ENCODE measurements at places on chromosomes 12 and 14. TPM values are rescaled to one million over a fixed set of nuclear protein-coding genes. Genes with fewer than 3 reads are reported as not detected.

The SMCO2 gene
- not detected for total RNA-seq

DNA sequence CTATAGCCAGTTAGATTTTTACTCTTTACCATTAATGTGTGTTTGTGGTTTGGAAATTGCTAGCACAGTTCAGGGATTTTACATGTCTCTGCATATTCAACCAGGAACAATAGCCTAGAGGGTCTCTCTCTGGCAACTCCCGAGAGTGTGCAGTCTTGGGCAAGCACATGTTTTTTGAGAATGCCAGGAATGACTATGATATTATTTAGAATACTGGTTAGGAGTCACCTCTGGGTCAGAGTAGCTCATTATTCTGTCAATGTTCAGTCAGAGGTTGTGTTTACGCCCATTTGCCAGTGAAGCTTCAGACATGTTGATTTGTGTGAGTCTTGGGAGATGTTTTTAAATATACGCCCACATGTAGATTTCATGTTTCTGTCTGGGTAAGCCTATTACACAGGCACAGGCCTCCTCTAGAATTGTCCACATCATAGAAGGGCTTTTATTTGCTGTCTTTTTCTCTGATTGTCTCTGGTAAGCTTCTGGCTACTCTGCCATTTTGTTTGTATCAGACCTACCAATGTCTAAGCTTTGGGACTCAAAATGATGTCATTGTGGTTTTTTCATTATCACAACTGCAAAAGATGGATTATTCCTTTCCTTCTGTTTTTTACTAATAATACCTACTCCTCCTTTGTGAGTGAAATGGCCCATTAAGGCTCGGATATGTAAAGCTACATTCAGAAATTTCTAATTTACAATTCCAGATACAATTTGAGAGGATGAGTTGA is 203.1 kb upstream of the PPFIA2 start:
- no peak overlapping the region for H3K27ac ChIP-seq
- no peaks in the 10 kb centered on the region for H3K36me3 ChIP-seq
- no peaks in the 10 kb centered on the region for H3K27me3 ChIP-seq
- no peaks in the 10 kb centered on the region for H3K4me1 ChIP-seq
- no peak overlapping the region for H3K4me3 ChIP-seq

GRCh38 chr12:52036587-52037171 is 14.6 kb upstream of the NR4A1 start:
- H3K4me3 ChIP-seq, result no peak overlapping the region
- no peaks in the 10 kb centered on the region for H3K36me3 ChIP-seq
- H3K27ac ChIP-seq, result peak overlapping the region; percentile 91
- H3K27me3 ChIP-seq, result no peaks in the 10 kb centered on the region
- ATAC-seq, result peak; percentile 64

The GPR135 gene
- 5.0 TPM for total RNA-seq

The GUCY2C gene
- not detected for total RNA-seq

DNA sequence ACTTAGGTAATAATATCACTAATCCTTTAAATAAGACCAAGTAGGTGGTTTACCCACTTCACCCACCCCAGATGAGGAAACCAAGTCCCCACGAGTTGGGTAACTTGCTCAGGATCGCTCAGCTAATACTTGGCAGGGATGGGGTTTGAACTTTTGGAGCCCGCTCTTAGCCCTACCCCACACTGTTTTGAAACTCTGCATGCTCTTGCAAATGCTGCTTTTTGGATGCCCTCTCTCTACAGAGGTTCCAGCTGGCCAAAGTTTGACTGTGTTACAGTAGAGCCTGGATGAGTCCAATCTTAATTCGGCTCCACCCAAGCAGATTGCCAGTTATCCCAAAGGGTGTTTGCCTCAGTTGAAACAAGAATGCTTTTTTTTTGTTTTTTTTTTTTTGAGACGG is 6.8 kb downstream of the PLEKHG3 start:
- H3K27ac ChIP-seq, result peak overlapping the region; percentile 92
- H3K36me3 ChIP-seq, result no peaks in the 10 kb centered on the region
- H3K27me3 ChIP-seq, result no peaks in the 10 kb centered on the region
- H3K4me3 ChIP-seq, result no peak overlapping the region

DNA sequence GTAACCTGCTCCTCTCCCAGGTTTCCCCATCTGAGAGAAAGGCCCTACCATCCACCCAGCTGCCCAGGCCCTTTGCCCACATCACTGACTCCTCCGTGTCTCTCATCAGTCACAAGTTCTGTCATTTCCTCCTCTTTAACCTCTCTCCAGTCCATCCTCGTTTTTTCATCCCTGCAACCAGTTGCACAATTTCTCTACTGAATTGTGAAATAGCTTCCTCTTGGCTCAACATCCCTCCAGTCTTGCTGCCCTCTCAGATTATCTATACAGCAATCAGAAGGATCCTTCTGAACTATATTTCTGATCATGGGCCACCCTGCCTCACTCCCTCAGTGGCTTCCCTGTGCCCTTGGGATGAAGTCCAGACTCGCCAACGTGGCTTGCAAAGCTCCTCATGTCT is 6.8 kb downstream of the FAM161B start:
- H3K27me3 ChIP-seq, result no peaks in the 10 kb centered on the region
- no peak overlapping the region for H3K4me3 ChIP-seq
- H3K36me3 ChIP-seq, result no peaks in the 10 kb centered on the region
- ATAC-seq, result peak; percentile 75

- no peaks in the 10 kb centered on the region for H3K36me3 ChIP-seq
- H3K4me3 ChIP-seq, result no peak overlapping the region
- H3K4me1 ChIP-seq, result no peaks in the 10 kb centered on the region
- peaks cover 68% of the 10 kb centered on the region for H3K27me3 ChIP-seq
These were observed 7.1 kb upstream of the ZDHHC22 start for GRCh38 chr14:77148510-77149231.

DNA sequence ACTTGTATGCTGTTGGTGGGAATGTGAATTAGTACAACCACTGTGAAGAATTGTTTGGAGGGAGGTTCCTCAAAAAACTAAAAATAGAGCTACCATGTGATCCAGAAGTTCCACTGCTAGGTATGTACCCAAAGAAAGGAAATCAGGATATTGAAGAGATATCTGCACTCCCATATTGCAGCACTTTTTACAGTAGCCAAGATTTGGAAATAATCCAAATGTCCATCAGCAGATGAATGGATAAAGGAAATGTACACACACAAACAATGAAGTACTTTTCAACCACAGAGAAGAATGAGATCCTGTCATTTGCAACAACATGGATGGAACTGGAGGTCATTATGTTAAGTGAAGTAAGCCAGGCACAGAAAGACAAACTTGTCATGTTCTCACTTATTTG is 25.9 kb downstream of the TIGAR start:
- ATAC-seq, result no peak
- no peak overlapping the region for H3K27ac ChIP-seq
- H3K4me3 ChIP-seq, result no peak overlapping the region
- no peaks in the 10 kb centered on the region for H3K36me3 ChIP-seq

DNA sequence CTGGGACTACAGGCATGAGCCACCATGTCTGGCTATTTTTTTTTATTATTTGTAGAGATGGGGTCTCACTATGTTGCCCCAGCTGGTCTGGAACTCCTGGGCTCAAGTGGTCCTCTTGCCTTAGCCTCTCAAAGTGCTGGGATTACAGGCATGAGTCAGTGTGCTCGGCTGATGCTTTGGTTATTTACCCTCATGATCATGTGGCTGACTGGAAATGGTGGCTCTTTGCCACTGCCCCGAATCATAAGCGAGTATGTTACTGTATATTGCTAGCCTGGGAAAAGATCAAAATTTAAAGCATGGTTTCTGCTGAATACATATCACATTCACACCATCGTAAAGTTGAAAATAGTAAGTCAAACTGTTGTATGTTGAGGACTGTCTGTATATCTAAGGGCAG is 101.1 kb downstream of the RGS6 start:
- H3K27ac ChIP-seq, result no peak overlapping the region
- H3K4me1 ChIP-seq, result no peaks in the 10 kb centered on the region
- no peaks in the 10 kb centered on the region for H3K27me3 ChIP-seq
- H3K36me3 ChIP-seq, result no peaks in the 10 kb centered on the region

DNA sequence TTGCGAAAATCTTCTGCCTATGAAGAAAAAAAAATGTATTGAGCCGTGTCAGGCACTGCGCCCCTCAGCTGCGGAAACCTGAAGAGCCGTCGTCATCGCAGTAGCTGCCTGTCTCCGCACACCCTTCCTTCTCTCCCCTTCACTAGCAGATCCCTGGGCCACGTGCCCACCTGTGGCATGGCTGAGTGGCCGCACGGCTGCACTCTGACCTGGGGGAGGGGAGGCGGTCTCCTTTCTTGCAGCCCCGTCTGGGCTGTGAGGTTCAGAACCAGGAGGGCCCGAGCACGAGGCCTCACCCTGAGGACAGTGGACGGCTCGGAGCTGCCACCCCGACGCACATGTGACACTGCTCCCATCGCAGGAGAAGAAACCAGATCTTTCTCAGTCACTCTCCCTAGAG is 24.9 kb downstream of the PGAM5 start:
- H3K27me3 ChIP-seq, result no peaks in the 10 kb centered on the region
- H3K4me3 ChIP-seq, result no peak overlapping the region

DNA sequence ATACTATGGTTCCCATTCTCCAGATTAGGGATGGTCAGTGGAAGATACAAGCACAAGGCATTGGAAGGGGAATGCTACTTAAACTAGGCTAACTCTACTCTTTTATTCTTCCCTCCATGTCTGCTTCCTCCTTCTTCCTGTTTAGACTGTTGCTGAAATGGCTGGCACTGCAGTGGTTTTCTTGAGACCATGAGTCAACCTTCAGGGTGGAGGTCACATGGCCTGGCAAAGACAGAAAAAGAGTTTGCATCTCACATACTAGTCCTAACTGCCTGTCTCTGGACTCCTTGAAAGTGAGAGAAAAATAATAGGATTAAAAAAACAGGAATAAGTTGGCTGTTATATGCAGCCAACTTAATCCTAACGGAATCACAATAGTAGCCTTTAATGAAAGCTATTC is 37.0 kb downstream of the ALDH1L2 start:
- H3K36me3 ChIP-seq, result peaks cover 50% of the 10 kb centered on the region
- H3K27me3 ChIP-seq, result no peaks in the 10 kb centered on the region
- ATAC-seq, result no peak
- no peak overlapping the region for H3K27ac ChIP-seq
- H3K4me1 ChIP-seq, result no peaks in the 10 kb centered on the region
- H3K4me3 ChIP-seq, result no peak overlapping the region

DNA sequence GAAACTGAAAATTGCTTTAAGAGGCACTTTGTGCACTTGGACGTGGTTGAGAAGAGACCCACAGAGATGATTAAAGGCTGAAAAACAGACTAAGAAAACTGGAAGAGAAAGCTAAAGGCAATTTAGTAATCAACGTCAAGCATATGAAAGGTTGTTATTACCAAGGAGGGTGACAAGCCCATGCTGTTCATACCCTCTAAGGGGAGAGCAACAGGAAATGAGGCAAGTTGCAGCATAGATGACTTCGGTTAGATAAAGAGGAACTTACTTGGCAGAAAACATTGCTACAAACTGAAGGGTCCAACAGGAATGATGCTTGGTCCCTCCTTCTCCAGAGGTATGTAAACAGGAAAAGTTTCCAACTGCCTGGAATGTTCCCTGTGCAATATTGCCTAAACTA is 107.8 kb downstream of the DUSP6 start:
- no peak overlapping the region for H3K4me3 ChIP-seq
- ATAC-seq, result peak; percentile 89

GRCh38 chr12:132111654-132112304 is 32.3 kb downstream of the DDX51 start:
- no peak for ATAC-seq
- H3K36me3 ChIP-seq, result no peaks in the 10 kb centered on the region
- no peaks in the 10 kb centered on the region for H3K4me1 ChIP-seq
- H3K4me3 ChIP-seq, result no peak overlapping the region

DNA sequence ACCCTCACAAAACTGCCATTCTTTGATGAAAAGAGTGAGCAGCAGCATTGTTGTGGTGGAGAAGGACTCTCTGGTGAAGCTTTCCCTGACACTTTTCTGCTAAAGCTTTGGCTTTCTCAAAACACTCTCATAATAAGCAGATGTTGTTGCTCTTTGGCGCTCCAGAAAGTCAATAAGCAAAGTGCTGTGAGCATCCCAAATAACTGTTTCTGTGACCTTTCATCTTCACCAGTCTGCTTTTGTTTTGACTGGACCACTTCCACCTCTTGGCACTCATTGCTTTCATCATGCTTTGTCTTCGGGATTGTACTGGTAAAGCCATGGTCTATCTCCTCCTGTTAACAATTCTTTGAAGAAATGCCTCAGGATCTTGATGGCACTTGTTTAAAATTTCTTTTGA is 424.7 kb upstream of the TMPO start:
- H3K27ac ChIP-seq, result no peak overlapping the region
- H3K36me3 ChIP-seq, result no peaks in the 10 kb centered on the region
- no peaks in the 10 kb centered on the region for H3K27me3 ChIP-seq
- ATAC-seq, result no peak
- H3K4me1 ChIP-seq, result no peaks in the 10 kb centered on the region
- H3K4me3 ChIP-seq, result no peak overlapping the region

The MYF6 gene
- total RNA-seq, result not detected

DNA sequence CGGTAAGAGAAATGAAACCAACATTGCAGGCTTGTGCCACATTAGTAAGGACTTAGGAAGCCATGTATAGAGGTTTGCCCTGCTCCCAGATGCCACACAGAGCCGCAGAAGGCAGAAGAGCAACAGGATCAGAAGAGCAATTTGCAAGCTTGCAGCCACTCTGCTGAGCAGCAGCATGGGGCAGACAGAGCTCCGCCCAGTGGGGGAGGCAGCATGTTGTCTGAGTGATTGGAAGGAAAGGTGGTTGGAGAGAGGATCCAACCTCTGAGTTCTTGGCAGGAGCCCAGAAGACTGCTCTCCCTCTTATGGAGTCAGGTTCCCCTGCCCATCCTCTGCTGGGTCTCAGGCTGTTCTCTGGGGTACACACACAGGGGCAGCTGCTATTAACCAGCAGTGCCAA is 2.3 kb upstream of the KRT6A start:
- no peaks in the 10 kb centered on the region for H3K4me1 ChIP-seq
- no peaks in the 10 kb centered on the region for H3K36me3 ChIP-seq

DNA sequence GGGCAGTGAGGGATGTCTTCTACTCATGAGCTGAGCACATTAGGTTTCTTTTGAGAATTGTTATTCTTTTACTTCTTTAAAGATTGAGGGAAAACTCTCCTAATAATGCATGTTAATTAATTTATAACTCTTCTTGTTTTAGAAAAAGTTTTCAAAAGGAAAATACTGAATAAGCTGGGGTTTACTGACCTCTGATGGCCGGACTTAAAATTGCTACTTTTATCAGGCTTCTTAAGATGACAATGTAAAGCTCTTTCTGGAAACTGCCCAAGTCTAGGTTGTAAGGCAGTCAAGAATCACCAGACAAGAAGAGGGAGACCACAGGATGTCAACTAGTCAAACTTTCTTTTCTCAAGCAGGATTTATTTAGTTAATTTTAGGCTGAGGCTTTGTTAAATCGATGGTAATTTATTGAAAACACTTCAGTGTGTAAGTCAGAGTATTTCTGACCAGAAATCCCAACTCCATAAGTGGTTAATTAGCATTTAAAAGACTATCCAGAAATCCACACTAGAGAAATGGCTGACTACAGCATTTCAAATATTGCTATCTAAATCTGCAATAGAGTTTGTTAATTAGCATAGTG is 82.1 kb downstream of the AVPR1A start:
- H3K4me1 ChIP-seq, result no peaks in the 10 kb centered on the region
- no peak overlapping the region for H3K4me3 ChIP-seq
- no peaks in the 10 kb centered on the region for H3K36me3 ChIP-seq
- H3K27ac ChIP-seq, result no peak overlapping the region

DNA sequence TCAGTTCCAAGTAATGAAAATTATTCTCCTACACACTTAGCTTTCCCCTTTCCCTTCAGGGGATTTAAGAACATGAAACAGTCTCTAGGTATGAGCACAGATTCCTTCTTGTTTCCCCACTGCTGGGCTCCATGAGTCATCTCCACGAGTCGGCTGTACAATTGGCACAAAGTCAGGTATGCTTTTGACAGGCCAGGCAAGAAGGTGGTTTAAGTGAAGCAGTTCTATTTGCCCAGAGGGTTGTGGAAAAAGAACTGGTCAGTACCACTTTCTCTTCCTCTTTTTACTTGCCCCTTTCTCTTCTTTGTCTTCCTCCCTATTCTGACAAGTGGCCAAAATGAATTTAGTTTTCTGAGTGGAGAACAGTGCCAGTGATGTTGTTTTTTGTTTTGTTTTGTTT is 16.3 kb downstream of the DYNC1H1 start:
- H3K4me3 ChIP-seq, result no peak overlapping the region
- H3K4me1 ChIP-seq, result peaks cover 28% of the 10 kb centered on the region
